ENCODE measurements at places on chromosomes 1 and 21.

DNA sequence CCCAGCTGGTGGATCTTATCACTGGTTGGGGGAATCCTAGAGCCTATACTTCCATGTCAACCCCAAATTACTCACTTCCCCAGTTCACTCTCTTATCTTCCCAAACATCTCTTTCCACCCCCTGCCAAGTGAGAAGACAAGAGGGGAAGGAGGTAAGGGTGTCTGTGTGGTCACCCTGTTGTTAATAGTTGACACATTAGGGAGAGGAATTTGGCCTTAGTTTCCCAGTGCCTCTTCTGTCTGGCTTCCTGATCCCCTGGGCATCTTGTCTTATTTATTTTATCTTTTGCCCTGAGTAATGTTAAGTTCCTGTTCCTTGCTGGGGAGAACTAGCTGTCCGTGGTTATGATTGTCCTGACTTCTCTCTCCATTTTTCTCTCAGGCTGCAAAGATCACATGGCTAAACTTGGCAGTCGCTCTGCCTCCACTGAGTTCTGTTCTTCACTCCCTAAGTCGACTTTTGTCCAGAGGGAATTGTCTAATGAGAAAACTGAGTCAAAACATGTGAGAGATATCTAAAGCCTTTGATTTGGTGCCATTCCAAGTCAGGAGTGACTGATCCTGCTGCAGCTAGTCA, 157.1 kb upstream of the SYT6 start:
- DNase-seq, result no peak

- DNase-seq, result no peak
These were observed 100.8 kb upstream of the SLC45A1 start for GRCh38 chr1:8217011-8217711.

DNA sequence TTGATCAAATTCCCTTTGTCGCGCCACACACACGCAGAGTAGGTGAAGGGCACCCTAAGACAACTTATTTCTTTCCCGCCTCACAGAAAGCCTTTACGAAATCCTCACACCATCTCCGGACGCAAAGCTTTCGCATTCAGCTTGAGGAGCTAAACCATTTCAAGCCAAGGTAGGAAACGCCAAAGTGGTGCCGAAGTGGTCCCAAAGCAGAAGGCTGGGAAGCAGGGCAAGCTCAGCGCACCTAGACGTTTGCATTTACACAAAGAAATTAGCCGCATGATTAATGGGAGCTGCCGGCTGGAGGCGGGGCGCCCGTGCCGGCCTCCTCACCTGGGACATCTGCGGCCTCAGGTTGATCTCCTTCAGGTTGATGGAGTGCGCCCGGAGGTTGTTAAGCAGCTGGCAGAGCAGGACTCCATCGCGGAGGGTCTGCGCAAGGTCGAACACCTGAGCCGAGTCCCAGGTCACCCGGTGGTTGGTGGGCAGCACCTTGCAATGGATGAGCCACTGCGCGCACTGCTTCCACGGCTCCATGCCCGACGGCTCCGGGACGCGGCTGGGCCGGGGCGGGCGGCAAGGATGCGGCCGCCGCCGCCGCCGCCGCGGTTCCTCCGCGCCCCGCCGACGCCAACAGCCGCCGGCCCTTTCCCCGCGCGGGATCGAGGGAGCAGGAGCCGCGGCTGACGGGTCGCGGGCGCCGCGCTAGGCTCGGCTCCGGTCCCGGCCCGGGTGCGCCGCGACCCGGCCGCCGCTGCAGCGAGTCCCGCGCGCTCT, 457 bp downstream of the VAV3 start:
- peak; percentile 27 for DNase-seq

GRCh38 chr1:24463776-24464735, 38.6 kb upstream of the RCAN3 start:
- DNase-seq, result peak; percentile 94

DNA sequence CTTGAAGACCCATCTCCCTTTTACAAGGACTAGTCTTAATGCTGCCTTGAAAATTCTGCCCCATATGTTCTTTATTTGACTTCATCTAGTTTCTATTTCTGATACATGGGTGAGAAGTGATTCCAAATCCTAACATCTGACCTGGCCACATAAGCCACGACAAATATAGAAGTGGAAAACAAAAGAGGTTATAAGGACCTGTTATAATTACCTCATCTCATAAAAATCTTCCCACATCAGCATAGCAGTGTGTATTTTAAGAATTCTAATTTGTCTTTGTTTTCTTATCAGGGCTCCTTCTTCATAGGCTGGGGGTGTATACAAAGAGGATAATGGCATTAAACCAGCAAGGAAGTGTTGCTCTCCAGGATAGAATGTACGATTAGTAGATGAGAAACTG, 1007.4 kb downstream of the TTLL7 start:
- DNase-seq, result no peak

DNA sequence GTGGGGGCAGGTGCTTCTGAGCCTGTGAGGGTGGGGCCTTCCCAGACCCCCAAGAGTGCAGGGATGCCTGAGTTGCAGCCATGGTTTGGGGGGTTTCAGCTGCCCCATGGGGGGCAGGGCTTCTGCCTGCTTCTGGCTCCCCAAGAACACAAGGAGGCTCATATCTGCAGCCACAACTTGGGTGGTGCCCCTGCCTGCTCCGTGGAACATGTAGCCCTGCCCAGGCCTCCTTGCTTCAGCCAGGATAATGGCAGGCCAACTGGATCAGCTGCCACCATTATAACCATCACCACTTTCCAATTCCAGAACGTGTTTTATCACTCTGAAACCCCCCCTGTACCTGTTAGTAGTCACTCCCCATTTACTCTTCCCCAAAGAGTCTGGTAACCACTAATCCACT, 14.0 kb downstream of the ZBTB40 start:
- DNase-seq, result no peak

GRCh38 chr1:33512226-33513011, 40.0 kb downstream of the ZSCAN20 start:
- DNase-seq, result no peak

Measured in DMS79 (cell line).